ENCODE measurements at places on chromosomes 7 and 10.

- DNase-seq = no peak
Observed at GRCh38 chr7:70092314-70093204, 494.3 kb downstream of the AUTS2 start.

DNA sequence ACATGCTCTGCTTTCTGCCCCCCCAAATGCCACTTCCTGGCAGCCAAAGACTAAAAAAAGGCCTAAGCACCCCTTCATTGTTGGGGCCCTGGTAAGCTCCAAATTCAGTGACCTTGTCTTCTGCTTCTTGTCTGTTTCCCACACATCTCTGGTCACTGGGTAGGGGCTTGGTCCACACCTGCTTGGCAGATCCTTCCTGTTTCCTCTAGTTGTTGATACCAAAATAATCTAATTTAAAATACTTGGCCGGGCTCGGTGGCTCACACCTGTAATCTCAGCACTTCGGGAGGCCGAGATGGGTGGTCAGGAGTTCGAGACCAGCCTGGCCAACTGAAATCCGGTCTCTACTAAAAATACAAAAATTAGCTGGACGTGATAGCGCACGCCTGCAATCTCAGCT lies 130.6 kb downstream of the CAMK1D start:
- DNase-seq = no peak

DNA sequence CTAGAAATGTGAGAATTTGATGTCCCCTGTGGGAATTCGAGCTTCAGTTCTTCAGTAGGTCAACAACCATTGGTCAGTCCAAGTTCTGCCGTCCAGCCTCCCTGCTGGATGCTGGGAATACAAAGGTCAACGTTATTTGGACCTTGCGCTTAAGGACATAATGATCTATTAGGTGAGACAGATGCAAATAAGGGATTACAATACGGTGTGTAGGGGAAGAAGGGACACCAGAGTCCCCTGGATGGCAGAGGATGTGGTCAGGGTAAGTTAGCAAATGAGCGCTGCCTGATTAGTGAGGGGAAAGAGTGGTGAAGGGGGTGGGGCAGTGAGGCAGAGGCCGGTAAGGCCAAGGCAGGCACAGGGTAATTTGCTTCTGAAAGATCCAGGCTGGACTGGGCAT lies 16.2 kb downstream of the CCNY start:
- DNase-seq = no peak

DNA sequence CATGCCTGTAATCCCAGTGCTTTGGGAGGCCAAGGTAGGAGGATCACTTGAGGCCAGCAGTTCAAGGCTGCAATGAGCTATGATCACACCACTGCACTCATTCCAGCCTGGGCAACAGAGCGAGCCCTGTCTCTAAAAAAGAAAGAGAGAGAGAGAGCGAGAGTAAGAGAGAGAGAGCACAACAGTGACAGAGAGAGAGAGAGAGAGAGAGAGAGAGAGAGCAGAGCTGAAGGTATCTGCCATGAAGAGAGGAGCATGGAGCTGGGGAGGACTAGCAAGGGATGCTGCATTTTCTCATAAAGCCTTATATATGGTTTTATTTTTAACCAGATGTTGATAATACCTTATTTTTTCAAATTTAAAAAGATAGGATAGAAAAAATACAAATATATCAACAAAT lies 84.5 kb upstream of the RNF32 start:
- DNase-seq = no peak

DNA sequence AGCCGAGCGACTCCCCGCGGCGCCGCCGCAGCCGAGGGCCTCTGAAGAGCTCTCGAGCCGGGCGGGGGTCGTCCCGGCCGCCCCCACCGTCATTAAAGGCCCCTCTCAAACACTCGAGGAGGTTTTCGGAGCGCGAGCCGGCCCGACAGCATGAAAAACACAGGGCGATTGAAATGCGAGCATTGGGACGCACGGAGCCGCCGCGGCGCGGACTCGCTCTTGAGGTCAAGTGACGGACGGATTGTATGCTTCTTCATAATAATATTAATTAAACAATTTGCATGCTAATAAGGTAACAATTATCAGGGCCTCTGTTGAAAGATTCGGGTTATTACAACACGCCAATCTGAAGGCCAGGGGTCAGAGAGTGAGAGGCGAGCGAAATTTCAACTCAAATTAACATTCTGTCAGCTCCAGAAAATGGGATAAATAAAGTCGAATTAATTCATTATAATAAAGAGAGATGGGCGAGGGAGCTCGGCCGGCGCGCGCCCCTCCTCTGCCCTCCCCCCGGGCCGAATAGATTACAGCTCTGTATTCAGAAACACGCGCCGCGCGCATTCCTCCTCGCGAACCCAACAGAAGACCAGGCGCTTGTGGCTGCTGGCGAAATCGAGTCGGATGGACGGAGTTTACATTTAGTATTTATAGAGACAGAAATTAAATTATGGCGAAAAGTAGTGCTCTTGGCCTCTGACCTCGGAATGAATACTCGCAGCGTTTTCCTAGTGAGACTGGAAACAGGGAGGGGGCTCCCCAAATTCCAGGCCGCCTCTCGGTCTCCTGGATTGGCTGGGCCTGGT lies 2.1 kb upstream of the UNCX start:
- DNase-seq = no peak

All from liver (tissue), 10 donors.